ENCODE measurements at places on chromosomes 3 and 15. TPM values are rescaled to one million over a fixed set of nuclear protein-coding genes. Genes with fewer than 3 reads are reported as not detected.

- DNase-seq, result no peak
- no peaks in the 10 kb centered on the region for H3K27me3 ChIP-seq
- H3K27ac ChIP-seq, result no peak overlapping the region
- no peak overlapping the region for H3K4me3 ChIP-seq
- H3K4me1 ChIP-seq, result no peaks in the 10 kb centered on the region
- H3K36me3 ChIP-seq, result no peaks in the 10 kb centered on the region
Observed at GRCh38 chr3:190684776-190685175, 170.9 kb downstream of the IL1RAP start.

DNA sequence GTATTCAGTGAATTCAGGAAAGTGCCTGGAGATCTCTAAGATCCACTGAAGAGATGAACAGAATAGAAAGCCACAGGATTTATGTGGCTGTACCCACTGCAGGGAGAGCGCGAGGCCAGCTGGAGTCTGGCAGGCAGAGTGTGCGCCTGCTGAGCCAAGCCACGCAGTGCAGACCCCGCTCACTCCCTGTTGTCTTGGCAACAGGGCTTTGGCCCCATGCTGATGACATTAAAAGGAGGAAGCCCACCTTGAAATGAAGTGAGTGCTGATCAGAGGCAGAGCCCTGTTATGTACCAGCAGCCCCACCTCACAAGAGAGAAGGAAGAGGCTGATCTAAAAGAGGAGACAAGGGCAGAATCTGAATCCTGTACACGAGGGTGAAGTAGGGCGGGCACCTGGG lies 36.7 kb downstream of the PXYLP1 start:
- no peak overlapping the region for H3K27ac ChIP-seq
- H3K4me1 ChIP-seq, result peaks cover 7% of the 10 kb centered on the region
- DNase-seq, result no peak
- no peaks in the 10 kb centered on the region for H3K36me3 ChIP-seq

- no peaks in the 10 kb centered on the region for H3K27me3 ChIP-seq
- no peak for DNase-seq
- no peak overlapping the region for H3K27ac ChIP-seq
- H3K4me3 ChIP-seq, result no peak overlapping the region
Observed at GRCh38 chr3:143731776-143732175, 116.5 kb downstream of the SLC9A9 start.

DNA sequence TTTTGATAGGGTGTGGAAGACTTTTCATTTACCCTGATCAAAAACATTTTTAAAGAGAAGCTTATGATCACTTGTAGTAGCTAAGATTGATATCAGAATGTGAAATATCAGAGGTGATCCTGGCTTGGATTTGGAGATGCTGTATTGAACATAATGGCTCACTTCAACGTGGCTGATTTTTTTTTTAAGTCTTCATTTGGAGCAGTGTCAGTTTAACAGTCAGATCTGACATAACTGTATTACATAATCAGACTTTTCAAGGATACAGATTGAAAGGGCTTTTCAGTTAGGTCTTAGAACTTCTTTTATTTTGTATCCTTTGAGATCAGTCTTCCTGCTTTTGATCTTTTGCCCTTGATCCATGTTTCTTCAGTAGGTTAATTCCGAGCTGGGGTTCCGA lies 98.5 kb downstream of the ITPR1 start:
- H3K4me3 ChIP-seq, result no peak overlapping the region
- peaks cover 3% of the 10 kb centered on the region for H3K4me1 ChIP-seq

DNA sequence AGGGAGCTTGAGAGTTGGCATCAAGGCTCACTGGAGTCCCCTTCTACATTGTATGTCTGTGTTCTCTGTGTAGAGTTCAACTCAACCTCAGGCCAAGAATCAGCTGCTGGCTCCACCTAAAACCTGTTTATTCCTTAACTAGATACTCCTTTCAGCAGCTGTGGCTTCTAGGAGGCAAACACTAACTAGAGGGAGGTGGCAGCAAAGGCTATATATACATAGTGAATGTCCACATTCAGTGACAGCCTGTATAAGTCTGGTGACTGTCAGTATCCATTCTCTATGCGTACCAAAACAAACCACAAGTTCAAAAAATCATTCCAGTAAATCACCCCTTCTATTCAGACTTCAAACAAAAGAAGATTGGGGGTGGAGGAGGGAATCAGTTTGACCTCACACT lies 184.3 kb downstream of the CDIN1 start:
- no peaks in the 10 kb centered on the region for H3K27me3 ChIP-seq
- H3K4me3 ChIP-seq, result no peak overlapping the region
- H3K36me3 ChIP-seq, result no peaks in the 10 kb centered on the region
- no peaks in the 10 kb centered on the region for H3K4me1 ChIP-seq

DNA sequence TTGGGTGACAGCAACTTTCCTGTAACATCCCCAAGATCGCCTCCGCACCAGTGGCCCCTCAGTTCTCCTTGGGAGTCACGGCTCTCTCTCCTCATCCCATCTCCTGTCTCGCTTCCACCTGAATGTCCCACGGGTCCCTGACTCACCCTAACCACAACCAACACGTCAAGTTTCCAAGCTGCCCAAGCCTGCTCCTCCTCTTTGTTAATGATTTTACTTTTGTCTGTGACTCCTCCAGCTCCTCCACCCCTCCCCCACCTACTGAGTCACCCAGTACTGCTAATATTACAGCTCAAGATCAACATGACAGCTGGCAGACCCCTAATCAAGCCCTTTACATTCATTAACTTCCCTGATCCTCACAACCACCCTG lies 39.3 kb downstream of the BDH1 start:
- H3K36me3 ChIP-seq, result no peaks in the 10 kb centered on the region
- no peaks in the 10 kb centered on the region for H3K27me3 ChIP-seq
- DNase-seq, result peak; percentile 61
- H3K4me3 ChIP-seq, result no peak overlapping the region

- peak; percentile 84 for DNase-seq
- H3K27ac ChIP-seq, result no peak overlapping the region
- H3K27me3 ChIP-seq, result no peaks in the 10 kb centered on the region
- no peaks in the 10 kb centered on the region for H3K36me3 ChIP-seq
- no peak overlapping the region for H3K4me3 ChIP-seq
Observed at GRCh38 chr15:79168922-79169456, 78.4 kb upstream of the RASGRF1 start.

DNA sequence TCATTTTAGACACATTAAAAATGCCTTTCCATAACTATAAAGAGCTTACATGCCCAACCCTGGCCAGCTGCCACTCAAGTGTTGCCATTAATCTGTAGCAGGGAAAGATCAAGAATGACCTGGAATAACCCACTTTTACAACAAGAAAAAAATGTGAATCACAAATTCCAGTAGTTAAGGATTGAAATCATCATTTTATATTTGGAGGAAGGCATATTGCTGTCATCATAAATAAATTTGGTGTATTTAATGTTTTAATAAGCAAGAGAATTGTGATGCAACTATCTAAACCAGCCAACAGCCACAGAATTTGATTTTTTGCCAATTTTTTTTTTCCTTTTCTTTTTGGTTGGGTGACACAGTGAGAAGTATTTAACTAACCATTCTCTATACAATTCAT lies 240.0 kb upstream of the SEMA6D start:
- no peaks in the 10 kb centered on the region for H3K36me3 ChIP-seq
- H3K27ac ChIP-seq, result no peak overlapping the region
- no peak for DNase-seq
- no peaks in the 10 kb centered on the region for H3K4me1 ChIP-seq
- no peaks in the 10 kb centered on the region for H3K27me3 ChIP-seq

DNA sequence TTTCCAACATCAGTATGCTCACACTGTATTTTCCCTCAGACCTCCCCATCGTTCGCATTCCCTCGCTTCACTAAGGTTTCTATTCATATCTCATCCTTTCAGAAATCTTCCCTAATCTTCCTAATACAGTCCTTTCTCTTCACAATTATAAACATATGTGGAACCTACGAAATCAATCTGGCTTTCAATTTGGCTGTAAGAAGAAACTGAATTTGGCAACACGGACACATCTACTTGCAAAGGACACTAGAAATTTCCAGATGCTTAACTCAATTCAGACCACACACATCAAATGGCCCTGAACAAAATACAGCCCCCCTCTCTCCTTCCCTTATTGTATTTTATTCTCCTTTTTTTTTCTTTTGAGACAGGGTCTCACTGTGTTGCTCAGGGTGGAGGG lies 39.1 kb upstream of the TM4SF19 start:
- peaks cover 3% of the 10 kb centered on the region for H3K36me3 ChIP-seq
- DNase-seq, result no peak
- no peaks in the 10 kb centered on the region for H3K27me3 ChIP-seq
- no peaks in the 10 kb centered on the region for H3K4me1 ChIP-seq
- H3K27ac ChIP-seq, result no peak overlapping the region

GRCh38 chr3:69066121-69066520 lies 14.0 kb upstream of the TMF1 start:
- DNase-seq, result no peak
- peaks cover 7% of the 10 kb centered on the region for H3K36me3 ChIP-seq
- H3K27me3 ChIP-seq, result no peaks in the 10 kb centered on the region
- no peak overlapping the region for H3K27ac ChIP-seq

- no peak overlapping the region for H3K4me3 ChIP-seq
- H3K4me1 ChIP-seq, result no peaks in the 10 kb centered on the region
- no peaks in the 10 kb centered on the region for H3K27me3 ChIP-seq
- no peak overlapping the region for H3K27ac ChIP-seq
- no peaks in the 10 kb centered on the region for H3K36me3 ChIP-seq
Observed at GRCh38 chr15:27535445-27536129, 563.5 kb downstream of the OCA2 start.

- peaks cover 6% of the 10 kb centered on the region for H3K36me3 ChIP-seq
- H3K4me1 ChIP-seq, result no peaks in the 10 kb centered on the region
- H3K27ac ChIP-seq, result no peak overlapping the region
- H3K4me3 ChIP-seq, result no peak overlapping the region
Observed at GRCh38 chr3:157263027-157263426, 103.1 kb upstream of the CCNL1 start.

DNA sequence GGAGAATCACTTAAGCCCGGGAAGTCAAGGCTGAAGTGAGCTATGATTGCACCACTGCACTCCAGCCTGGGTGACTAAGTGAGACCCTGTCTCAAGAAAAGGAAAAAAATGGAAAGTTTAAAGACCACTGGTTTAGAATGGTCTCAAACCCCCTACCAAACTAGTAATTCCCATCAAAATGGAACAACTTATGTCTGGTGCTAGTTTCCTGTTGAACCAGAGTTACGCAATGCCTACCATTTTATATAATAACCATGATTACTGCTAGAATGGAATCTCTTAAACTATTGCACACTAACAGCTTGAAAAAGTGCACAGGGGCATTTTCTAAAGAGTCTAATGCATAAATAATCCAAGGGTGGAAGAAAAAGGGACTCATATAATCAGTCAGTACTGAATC lies 43.6 kb downstream of the DMXL2 start:
- H3K36me3 ChIP-seq, result no peaks in the 10 kb centered on the region
- no peak overlapping the region for H3K27ac ChIP-seq
- DNase-seq, result no peak
- no peak overlapping the region for H3K4me3 ChIP-seq
- no peaks in the 10 kb centered on the region for H3K27me3 ChIP-seq
- H3K4me1 ChIP-seq, result no peaks in the 10 kb centered on the region

- H3K4me3 ChIP-seq, result no peak overlapping the region
- no peaks in the 10 kb centered on the region for H3K4me1 ChIP-seq
- no peak for DNase-seq
- H3K36me3 ChIP-seq, result no peaks in the 10 kb centered on the region
Observed at GRCh38 chr3:71849681-71850080, 64.7 kb upstream of the PROK2 start.

DNA sequence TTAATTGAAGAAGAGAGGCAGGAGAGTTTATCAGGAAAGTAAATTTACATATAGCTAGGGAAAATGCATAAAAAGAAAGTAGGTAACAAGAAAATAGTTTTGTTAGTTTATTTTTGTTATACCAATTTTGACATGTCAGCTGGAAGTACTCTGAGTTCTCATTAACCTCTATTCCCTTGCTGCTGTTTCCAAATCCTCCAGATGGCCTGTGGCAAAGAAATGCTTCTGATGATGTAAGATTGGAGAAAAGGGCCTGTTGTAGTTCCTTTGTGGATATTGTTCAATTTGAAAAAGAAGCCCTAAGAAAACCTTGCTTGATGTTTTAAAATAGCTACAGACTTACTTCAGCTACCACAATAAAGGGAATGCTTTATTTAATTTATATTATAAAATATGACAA lies 192.9 kb upstream of the SLITRK3 start:
- no peak overlapping the region for H3K27ac ChIP-seq
- H3K36me3 ChIP-seq, result no peaks in the 10 kb centered on the region
- DNase-seq, result no peak
- H3K4me3 ChIP-seq, result no peak overlapping the region

- DNase-seq, result no peak
- no peak overlapping the region for H3K4me3 ChIP-seq
- no peak overlapping the region for H3K27ac ChIP-seq
- H3K36me3 ChIP-seq, result no peaks in the 10 kb centered on the region
- H3K27me3 ChIP-seq, result no peaks in the 10 kb centered on the region
Observed at GRCh38 chr3:135237371-135238143, 442.5 kb downstream of the EPHB1 start.

- DNase-seq, result no peak
- H3K27ac ChIP-seq, result no peak overlapping the region
- no peak overlapping the region for H3K4me3 ChIP-seq
Observed at GRCh38 chr15:60858511-60859070, 370.5 kb downstream of the RORA start.

DNA sequence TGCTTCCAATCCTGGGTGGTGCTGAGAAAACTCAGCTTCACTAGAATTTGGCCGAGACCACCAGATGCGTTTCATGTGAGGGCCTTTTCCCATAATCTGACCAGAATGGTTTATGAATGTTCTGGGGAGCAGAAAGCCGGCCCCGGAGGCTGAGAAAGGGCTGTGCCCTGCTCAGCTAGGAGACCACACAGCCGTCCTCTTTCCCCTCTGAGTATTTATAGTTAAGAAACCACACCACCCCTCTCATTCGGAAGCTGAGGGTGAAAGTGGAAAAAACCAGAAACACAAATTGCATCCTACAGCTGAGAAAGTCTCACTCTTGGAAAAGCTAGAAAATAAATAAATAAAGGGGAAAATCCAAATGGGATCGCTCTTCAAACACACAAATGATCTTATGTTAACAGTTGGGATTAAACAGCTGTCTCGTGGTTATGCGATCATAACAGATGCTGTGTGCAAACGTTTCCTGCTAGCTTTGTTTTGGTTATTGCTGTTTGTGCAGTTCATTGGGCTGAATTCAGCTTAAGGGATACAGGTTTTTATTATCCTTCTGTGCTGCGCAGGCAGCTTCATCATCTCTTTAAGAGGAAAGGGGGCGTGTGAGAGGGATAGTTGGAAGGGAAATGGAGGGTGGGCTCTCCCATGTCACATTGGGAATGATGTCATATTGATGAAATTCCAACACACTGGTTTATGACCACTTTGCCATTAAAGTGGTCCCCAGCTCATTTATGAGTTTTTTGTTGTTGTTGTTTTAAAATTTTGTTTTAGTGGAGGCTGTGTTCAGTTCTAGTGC lies 1026.2 kb upstream of the NR2F2 start:
- H3K4me3 ChIP-seq, result no peak overlapping the region
- peak; percentile 79 for DNase-seq
- H3K36me3 ChIP-seq, result no peaks in the 10 kb centered on the region
- peak overlapping the region; percentile 54 for H3K27ac ChIP-seq

RARB gene
- total RNA-seq, result 14.7 TPM

NR1I2 gene
- total RNA-seq, result 0.38 TPM

CHP1 gene
- total RNA-seq, result 171 TPM

CHRM5 gene
- 0.06 TPM for total RNA-seq

CELF6 gene
- total RNA-seq, result 3.5 TPM

MRPS11 gene
- 35.2 TPM for total RNA-seq

DOCK3 gene
- total RNA-seq, result 0.54 TPM

IL17RE gene
- 8.5 TPM for total RNA-seq

BDH1 gene
- total RNA-seq, result 21.2 TPM

SMAD6 gene
- total RNA-seq, result 23.0 TPM

GRK7 gene
- not detected for total RNA-seq

WDR82 gene
- 75.8 TPM for total RNA-seq

All from kidney (tissue), 22 donors.